Left colon (tissue), 2 donors: ENCODE measurements at places on chromosomes 7 and 10. TPM values are rescaled to one million over a fixed set of nuclear protein-coding genes. Genes with fewer than 3 reads are reported as not detected.

Gene GNG11
- 2.5 TPM for total RNA-seq

Gene DKK1
- not detected for total RNA-seq

Gene ACTL6B
- total RNA-seq, result 0.42 TPM

Gene PNLIP
- total RNA-seq, result 0.89 TPM

Gene CFTR
- total RNA-seq, result 116 TPM

Gene EVX1
- 0.82 TPM for total RNA-seq

Gene SLC16A12
- 0.34 TPM for total RNA-seq

Gene C7orf25
- 6.0 TPM for total RNA-seq

Gene VAX1
- total RNA-seq, result not detected

Gene HYAL4
- total RNA-seq, result not detected
